ENCODE measurements at places on chromosomes 12 and 14. TPM values are rescaled to one million over a fixed set of nuclear protein-coding genes. Genes with fewer than 3 reads are reported as not detected.

The G2E3 gene
- 7.6 TPM for total RNA-seq

DNA sequence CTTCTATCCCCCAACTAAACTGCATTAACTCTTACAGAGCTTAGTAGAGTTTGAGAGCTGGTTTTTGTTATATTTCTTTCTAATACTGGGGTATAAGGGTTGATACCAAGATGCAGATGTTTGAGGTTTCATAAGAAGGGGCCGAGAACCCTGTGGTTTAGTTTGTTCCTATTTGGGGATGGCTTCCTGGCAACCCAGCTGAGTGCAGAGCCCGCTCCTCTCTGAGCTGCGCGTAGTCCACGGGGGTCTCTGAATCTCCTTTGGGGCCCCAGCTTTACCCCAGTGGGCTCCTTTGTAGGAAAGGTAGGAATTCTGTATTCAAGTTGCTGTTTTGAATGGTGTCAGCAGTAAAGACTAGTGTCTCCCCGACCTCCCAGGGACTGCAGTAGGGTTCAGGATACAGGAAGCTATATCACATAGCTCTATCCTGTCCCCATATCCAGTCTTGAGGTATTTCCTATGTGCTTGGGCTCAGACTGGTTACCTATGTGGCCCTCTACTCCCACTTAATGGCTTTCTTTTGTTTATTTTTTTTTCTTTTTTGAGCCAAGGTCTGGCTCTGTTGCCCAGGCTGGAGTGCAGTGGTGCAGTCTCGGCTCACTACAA, 25.4 kb downstream of the PLXNC1 start:
- H3K4me1 ChIP-seq = peaks cover 3% of the 10 kb centered on the region
- no peaks in the 10 kb centered on the region for H3K27me3 ChIP-seq
- no peaks in the 10 kb centered on the region for H3K36me3 ChIP-seq
- DNase-seq = no peak
- H3K27ac ChIP-seq = no peak overlapping the region

GRCh38 chr12:53696285-53696654, 20.4 kb upstream of the ATP5MC2 start:
- DNase-seq = no peak
- peaks cover 22% of the 10 kb centered on the region for H3K4me1 ChIP-seq
- no peak overlapping the region for H3K27ac ChIP-seq
- peak overlapping the region; percentile 60 for H3K4me3 ChIP-seq

- no peak for DNase-seq
- H3K36me3 ChIP-seq = no peaks in the 10 kb centered on the region
- no peak overlapping the region for H3K4me3 ChIP-seq
- no peaks in the 10 kb centered on the region for H3K4me1 ChIP-seq
- no peak overlapping the region for H3K27ac ChIP-seq
Observed at GRCh38 chr14:94649543-94650443, 37.6 kb downstream of the SERPINA3 start.

The TAS2R19 gene
- 0.38 TPM for total RNA-seq

GRCh38 chr12:56178347-56178746, 10.9 kb downstream of the SMARCC2 start:
- no peak overlapping the region for H3K27ac ChIP-seq
- H3K27me3 ChIP-seq = no peaks in the 10 kb centered on the region
- peaks cover 100% of the 10 kb centered on the region for H3K36me3 ChIP-seq

- no peaks in the 10 kb centered on the region for H3K27me3 ChIP-seq
- H3K36me3 ChIP-seq = no peaks in the 10 kb centered on the region
- H3K27ac ChIP-seq = peak overlapping the region; percentile 91
- peak overlapping the region; percentile 84 for H3K4me3 ChIP-seq
- DNase-seq = no peak
Observed at GRCh38 chr12:122024132-122024785, 2.6 kb downstream of the BCL7A start.

DNA sequence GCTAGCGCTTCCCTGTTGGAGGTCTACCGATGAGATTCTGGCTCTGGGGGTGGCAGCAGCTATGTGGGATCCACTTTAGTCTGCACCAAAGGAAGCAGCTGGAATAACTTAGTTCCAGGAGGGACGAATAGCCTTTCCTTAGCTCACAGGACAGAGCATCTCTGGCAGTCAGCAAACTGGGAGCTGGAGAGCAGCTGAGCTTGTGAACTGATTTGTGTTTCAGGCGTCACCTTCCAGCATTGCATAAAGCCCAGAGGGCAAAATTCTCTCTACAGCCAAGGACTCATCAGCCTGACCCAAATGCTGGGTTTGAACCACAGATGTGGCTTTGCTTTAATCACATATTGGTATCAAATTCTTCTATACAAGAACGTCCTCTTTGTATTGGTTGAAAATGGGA, 81.9 kb upstream of the PELI2 start:
- H3K4me3 ChIP-seq = no peak overlapping the region
- H3K27ac ChIP-seq = no peak overlapping the region
- no peak for DNase-seq
- no peaks in the 10 kb centered on the region for H3K36me3 ChIP-seq

The CTSG gene
- total RNA-seq = 0.80 TPM

DNA sequence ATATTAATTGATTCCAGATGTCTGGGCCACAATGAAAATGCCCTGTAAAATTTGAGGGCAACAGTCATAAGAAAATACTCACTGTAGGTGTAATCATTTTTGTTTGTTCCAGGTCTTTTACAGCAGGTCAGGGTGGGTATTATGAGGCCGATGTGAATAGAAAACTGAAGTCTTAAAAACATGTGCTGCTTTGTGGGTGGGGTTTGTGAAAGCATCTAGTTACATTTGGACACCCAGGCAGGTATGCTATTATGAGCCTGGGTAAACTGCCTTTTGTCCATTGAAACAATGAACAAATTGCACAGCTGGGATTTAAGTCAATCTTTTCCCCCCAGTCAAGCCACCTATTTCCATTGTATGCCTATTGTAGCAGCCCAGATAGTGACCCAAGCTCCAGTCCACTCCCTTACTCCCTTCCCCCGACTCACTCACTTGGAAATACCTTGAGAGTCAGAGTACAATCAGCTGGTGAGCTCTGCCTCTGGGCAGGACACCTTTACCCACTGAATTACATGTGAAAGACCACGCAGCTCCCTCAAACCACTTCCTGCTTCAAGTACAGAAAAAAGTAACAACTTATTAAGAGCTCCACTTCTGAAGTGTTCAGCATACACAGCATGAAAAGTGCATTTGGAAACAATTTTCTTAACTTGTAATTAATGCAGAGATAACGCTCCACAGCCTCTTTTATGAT, 1.8 kb downstream of the IGF1 start:
- H3K36me3 ChIP-seq = no peaks in the 10 kb centered on the region
- H3K4me1 ChIP-seq = peaks cover 31% of the 10 kb centered on the region
- DNase-seq = no peak

DNA sequence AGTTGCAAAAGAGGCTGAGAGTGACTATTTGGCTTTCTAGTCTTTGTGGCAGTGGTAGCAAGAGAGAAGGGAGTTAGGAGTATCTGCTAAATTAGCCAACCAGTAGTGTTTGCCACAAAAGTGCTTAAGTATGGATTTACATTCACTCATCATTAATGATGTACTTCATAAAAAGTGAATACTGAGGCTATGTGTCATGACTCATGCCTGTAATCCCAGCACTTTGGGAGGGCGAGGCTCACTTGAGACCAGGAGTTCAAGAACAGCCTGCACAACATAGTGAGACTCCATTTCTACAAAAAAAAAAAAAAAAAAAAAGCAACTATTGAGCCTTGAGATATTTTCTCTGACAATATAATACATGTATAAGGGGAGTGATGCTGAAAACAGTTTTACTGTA, 36.8 kb downstream of the CCDC177 start:
- H3K36me3 ChIP-seq = no peaks in the 10 kb centered on the region
- peaks cover 73% of the 10 kb centered on the region for H3K27me3 ChIP-seq
- H3K4me1 ChIP-seq = no peaks in the 10 kb centered on the region
- H3K27ac ChIP-seq = no peak overlapping the region
- DNase-seq = no peak
- H3K4me3 ChIP-seq = no peak overlapping the region

DNA sequence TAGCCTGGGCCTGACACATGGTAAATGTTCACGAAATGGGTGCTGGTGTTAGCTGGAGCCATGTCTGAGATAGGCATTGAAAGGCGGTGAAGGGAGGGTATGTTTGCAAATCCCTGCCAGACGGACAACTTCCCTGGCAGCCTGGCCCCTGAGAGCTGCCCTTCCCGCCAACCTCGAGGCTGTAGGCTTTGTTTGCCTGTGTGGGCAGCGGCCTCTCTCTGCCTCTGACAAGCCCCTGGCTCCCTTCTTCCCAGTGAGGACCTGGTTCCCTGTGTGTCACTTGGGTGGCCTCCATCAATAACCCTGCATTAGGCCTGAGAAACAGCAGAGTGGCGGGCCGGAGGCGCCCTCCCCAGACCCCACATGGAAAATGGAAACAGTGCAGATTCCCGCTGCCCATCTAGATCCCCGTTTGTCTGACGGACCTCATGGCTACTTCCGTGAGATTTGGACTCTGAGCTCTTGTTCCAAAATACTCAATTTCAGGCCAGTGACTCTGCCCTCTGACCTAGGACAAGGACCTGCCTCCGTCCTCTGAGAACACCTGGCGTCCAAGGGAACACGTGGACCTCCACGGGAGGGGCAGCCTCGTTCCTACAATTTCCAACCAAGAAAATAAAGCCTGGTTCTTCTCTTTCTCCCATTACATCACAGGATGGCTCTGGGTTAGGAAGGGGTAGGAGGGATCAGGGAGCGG, 325.5 kb downstream of the DPF3 start:
- H3K4me1 ChIP-seq = peaks cover 24% of the 10 kb centered on the region
- no peak overlapping the region for H3K27ac ChIP-seq
- no peaks in the 10 kb centered on the region for H3K36me3 ChIP-seq
- DNase-seq = no peak

DNA sequence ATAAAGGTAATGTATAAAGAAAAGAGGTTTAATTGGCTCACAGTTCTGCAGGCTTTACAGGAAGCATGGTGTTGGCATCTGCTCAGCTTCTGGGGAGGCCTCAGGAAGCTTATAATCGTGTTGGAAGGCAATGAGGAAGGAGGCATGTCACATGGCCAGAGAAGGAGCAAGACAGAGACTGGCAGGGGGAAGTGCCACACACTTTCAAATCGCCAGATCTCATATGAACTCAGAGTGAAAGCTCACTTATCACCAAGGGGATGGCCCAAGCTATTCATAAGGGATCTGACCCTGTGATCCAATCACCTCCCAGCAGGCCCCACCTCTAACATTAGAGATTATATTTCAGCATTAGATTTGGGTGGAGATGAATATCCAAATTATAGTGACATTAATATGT, 26.3 kb downstream of the LDHB start:
- no peaks in the 10 kb centered on the region for H3K27me3 ChIP-seq
- no peak overlapping the region for H3K4me3 ChIP-seq
- peaks cover 28% of the 10 kb centered on the region for H3K36me3 ChIP-seq
- DNase-seq = no peak

The IL25 gene
- total RNA-seq = not detected

- H3K27ac ChIP-seq = no peak overlapping the region
- H3K36me3 ChIP-seq = no peaks in the 10 kb centered on the region
- DNase-seq = no peak
- no peak overlapping the region for H3K4me3 ChIP-seq
Observed at GRCh38 chr14:87002776-87003175, 990.2 kb downstream of the GALC start.
